CD4-positive, alpha-beta T cell treated with Interferon alpha-2 for 1 hour (primary cell): ENCODE measurements at places on chromosomes 2 and 18.

DNA sequence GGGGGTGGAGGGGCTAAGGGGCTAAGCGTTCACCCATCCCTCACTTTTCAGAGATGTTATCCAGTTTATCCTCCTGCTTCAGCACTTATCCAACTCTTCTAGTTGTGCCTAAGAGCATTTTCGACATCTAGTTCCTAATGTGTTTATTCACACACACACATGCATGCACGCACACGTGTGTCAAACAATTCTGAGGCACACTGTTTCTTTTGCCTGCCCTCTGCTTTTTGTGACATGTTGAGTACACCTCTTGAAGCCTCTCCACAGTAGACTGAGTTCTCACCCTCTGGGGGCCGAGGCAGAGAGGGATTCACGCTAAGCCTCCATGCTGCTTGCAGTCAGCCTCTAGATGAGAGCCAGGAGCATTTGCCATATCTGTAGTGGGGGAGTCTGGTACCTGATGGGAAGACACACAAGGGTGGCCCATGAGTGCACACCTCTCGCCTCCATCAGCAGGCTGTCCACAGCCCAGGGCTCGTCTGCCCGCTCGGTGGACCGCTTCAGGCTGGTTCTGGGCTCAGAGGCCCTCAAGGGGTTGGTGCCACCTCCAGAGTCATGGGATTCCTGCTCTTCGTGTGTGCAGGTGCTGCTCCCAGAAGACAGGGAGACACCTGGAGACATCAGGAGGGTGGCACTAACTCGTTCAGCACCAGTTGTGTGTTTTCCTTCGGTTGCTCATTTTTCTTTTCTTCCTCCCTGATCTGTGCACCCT lies 11.9 kb downstream of the TWIST2 start:
- DNase-seq, result no peak

- DNase-seq, result no peak
These were observed 471.0 kb downstream of the TMEM182 start for GRCh38 chr2:103232865-103233264.

DNA sequence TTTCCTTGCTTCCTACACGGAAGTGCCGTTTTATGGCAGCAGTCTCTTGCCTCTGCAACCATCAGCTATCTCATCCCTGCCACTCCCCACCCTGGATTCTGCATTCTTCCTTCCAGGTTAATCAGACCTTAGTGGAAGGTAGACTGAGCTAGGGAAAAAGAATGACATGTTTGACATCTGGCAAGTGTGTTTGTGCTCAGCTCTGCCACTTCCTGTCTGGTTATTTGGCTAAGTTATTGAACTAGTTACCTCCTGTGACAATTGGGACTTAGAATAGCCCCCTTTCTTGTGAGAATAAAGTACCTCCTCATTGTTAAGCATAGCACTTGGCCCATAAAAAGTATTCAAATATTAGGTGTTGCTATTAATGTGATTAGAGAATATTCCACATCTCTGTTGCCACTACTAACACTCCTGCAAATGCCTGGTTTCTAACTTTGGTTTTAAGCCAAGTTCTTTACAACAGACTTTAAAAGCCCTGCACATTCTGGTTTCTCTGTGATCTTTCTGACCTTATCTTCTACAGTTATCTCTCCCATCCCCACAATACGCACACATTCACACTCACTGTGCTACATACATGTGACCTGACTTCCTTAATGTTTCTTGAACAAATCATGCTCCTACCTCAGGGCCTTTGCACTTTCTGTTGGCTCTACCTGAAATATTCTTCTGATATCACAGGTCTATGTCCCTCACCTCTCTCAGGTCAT lies 10.8 kb upstream of the MAPRE2 start:
- no peak for DNase-seq

GRCh38 chr2:19631871-19632270 lies 269.9 kb downstream of the TTC32 start:
- DNase-seq, result no peak

GRCh38 chr2:238939521-238940403 lies 91.9 kb downstream of the TWIST2 start:
- no peak for DNase-seq

GRCh38 chr2:182666674-182667314 lies 49.3 kb upstream of the DNAJC10 start:
- DNase-seq, result peak; percentile 45

DNA sequence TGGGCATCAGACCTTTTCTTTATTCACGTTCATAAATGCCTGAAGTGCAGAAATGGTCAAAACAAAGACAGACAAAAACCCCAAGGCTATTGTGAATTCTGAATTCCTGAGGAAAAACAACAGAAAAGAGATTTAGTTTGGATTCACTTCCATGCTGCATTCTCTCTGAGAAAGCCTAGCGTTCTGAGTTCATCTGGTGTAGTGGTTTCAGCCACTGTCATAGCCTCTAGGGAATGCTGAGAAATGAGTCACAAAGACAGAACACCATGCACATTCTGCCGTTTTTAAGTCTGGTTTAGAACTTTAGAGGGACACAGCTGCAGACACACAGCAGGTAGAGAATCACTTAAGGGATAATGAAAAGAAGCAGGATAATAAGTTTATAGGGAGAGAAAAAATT lies 93.8 kb downstream of the LRP1B start:
- DNase-seq, result no peak

GRCh38 chr2:216822470-216822869 lies 37.4 kb downstream of the TNP1 start:
- no peak for DNase-seq

GRCh38 chr2:120809609-120810440 lies 74.2 kb downstream of the GLI2 start:
- no peak for DNase-seq

GRCh38 chr2:183037074-183037552 lies 1.1 kb downstream of the NCKAP1 start:
- DNase-seq, result peak; percentile 5

- DNase-seq, result peak; percentile 67
These were observed 2.5 kb upstream of the ICOS start for GRCh38 chr2:203934041-203934492.
